Activated T-helper 2 cell treated with anti-CD3 and anti-CD28 coated beads, Interferon-gamma antibody, Interleukin-2, Interleukin-4, amounts not matched to agents 10 μg/mL and 5 μg/mL and 100 μg/mL, durations not matched to agents 14 hours and 24 hours and 36 hours (primary cell): ENCODE measurements at places on chromosomes 12 and 14. TPM values are rescaled to one million over a fixed set of nuclear protein-coding genes. Genes with fewer than 3 reads are reported as not detected.
A peak's percentile ranks its signal among the peaks of the same experiment; 100 is the strongest.

GRCh38 chr12:75553836-75554555 is 42.6 kb upstream of the KRR1 start:
- DNase-seq = no peak
- H3K4me3 ChIP-seq = no peak overlapping the region
- peaks cover 37% of the 10 kb centered on the region for H3K27me3 ChIP-seq
- H3K36me3 ChIP-seq = no peaks in the 10 kb centered on the region
- H3K4me1 ChIP-seq = no peaks in the 10 kb centered on the region

DNA sequence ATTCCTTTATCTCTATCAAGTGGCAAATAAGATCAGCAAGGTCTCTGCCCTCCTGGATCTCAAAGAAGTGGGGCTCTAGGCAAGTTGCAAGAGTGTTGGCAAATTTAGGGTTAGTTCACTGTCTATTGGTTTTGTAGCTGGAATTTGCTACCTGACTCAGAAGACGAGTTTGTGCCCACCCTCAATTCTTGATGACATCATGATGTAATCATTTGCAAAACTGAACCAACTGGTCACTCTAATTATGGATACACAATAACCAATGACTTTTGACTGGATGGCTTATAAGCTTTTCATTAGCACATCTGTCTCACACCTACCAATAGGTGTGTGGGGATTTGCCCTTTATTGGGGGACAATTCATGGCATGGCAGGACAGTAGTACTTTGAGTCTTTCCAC is 4.6 kb downstream of the TMEM233 start:
- DNase-seq = no peak
- no peak overlapping the region for H3K27ac ChIP-seq
- H3K27me3 ChIP-seq = peaks cover 50% of the 10 kb centered on the region
- no peak overlapping the region for H3K4me3 ChIP-seq
- H3K36me3 ChIP-seq = no peaks in the 10 kb centered on the region
- H3K4me1 ChIP-seq = peaks cover 9% of the 10 kb centered on the region

GRCh38 chr12:5966486-5967095 is 21.5 kb upstream of the ANO2 start:
- no peak overlapping the region for H3K4me3 ChIP-seq
- H3K27ac ChIP-seq = no peak overlapping the region
- no peaks in the 10 kb centered on the region for H3K36me3 ChIP-seq
- no peak for DNase-seq
- H3K4me1 ChIP-seq = no peaks in the 10 kb centered on the region
- peaks cover 2% of the 10 kb centered on the region for H3K27me3 ChIP-seq

- DNase-seq = peak; percentile 30
- H3K36me3 ChIP-seq = peaks cover 3% of the 10 kb centered on the region
- peaks cover 16% of the 10 kb centered on the region for H3K27me3 ChIP-seq
- H3K4me1 ChIP-seq = peaks cover 31% of the 10 kb centered on the region
Observed at GRCh38 chr12:38905480-38906351, at the start of gene CPNE8. Gene CPNE8 (minus strand): TSS chr12:38905591. CDS start chr12:38905534, 57 bp downstream.

- H3K4me3 ChIP-seq = peak overlapping the region; percentile 98
- peak overlapping the region; percentile 95 for H3K27ac ChIP-seq
- peaks cover 14% of the 10 kb centered on the region for H3K4me1 ChIP-seq
- no peak for DNase-seq
- no peaks in the 10 kb centered on the region for H3K27me3 ChIP-seq
- peaks cover 19% of the 10 kb centered on the region for H3K36me3 ChIP-seq
Observed at GRCh38 chr14:74302152-74302628, 544 bp downstream of the ABCD4 start.

DNA sequence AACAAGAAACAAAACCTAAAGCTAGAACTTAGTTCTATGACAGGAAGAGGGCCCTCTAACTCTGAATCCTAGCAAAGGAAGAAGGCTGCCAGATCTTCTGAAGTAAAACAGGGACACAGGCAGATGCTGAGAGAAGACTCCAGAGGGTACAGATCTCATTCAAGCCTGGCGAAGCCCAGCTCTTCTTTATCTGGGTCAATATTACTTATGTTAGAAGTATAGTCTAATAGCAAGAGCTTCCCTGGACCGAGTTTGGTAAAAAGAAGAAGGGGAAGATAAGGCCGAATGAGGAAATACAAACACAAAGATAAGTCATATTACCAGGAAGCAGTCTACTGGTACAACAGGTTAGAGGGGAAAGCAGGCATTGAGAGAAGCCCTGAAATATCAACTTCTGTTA is 79.9 kb upstream of the CCDC91 start:
- no peak overlapping the region for H3K4me3 ChIP-seq
- no peaks in the 10 kb centered on the region for H3K4me1 ChIP-seq
- H3K27me3 ChIP-seq = no peaks in the 10 kb centered on the region
- DNase-seq = no peak

DNA sequence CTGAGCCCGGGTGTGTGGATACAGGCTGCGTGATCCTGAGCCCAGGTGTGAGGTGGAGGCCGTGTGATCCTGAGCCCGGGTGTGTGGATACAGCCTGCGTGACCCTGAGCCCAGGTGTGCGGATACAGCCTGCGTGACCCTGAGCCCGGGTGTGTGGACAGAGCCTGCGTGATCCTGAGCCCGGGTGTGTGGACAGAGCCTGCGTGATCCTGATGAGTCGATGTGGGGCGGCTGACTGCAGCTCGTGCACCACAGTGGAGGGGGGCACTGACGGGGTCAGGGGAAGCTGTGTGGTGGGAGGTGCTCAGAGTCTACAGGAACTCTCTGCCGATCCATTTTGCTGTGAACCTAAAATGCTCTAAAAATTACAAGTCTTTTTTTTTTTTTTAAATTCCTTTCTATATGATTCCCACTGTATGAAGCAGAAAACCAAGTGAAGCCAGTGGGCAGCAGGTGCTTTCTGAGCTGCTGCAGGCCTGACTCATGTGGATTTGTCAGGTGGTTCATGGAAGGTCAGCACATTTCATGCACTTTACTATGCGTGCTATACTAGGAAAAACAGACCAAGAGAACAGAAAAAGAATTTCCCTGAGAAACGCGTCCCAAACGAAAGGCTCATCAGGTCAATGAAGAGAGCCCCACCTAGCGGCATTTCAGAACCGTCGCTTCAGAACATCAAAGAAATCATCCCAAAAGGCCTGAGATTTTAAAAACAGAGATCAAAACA is 19.3 kb downstream of the BRF1 start:
- no peak overlapping the region for H3K27ac ChIP-seq
- no peak overlapping the region for H3K4me3 ChIP-seq
- peaks cover 9% of the 10 kb centered on the region for H3K36me3 ChIP-seq
- peaks cover 22% of the 10 kb centered on the region for H3K4me1 ChIP-seq
- no peaks in the 10 kb centered on the region for H3K27me3 ChIP-seq

- no peaks in the 10 kb centered on the region for H3K27me3 ChIP-seq
- H3K4me1 ChIP-seq = no peaks in the 10 kb centered on the region
- no peak overlapping the region for H3K27ac ChIP-seq
- no peak for DNase-seq
- no peak overlapping the region for H3K4me3 ChIP-seq
- no peaks in the 10 kb centered on the region for H3K36me3 ChIP-seq
Observed at GRCh38 chr12:22916241-22916640, 291.3 kb downstream of the ETNK1 start.

GRCh38 chr12:2970744-2971143 is 11.5 kb downstream of the TEAD4 start:
- DNase-seq = no peak
- H3K36me3 ChIP-seq = no peaks in the 10 kb centered on the region
- no peak overlapping the region for H3K27ac ChIP-seq
- H3K4me1 ChIP-seq = no peaks in the 10 kb centered on the region
- no peak overlapping the region for H3K4me3 ChIP-seq

The GDF11 gene
- total RNA-seq = 15.3 and 15.4 TPM in 2 replicates

The ADCY6 gene
- 0.39 and 0.55 TPM in 2 replicates for total RNA-seq

The CLEC4E gene
- not detected in 2 replicates for total RNA-seq

The NIN gene
- total RNA-seq = 43.0 and 45.1 TPM in 2 replicates
